Transverse colon (tissue), 4 donors: ENCODE measurements at places on chromosomes 1 and 21. TPM values are rescaled to one million over a fixed set of nuclear protein-coding genes. Genes with fewer than 3 reads are reported as not detected.
A peak's percentile ranks its signal among the peaks of the same experiment; 100 is the strongest.

GRCh38 chr1:234530672-234531071, 51.7 kb upstream of the TARBP1 start:
- no peak for DNase-seq

- no peak for DNase-seq
These were observed 19.7 kb downstream of the MTF1 start for GRCh38 chr1:37839676-37840075.

GRCh38 chr1:212621043-212621948, 12.7 kb downstream of the ATF3 start:
- DNase-seq: no peak

- no peak for DNase-seq
These were observed 32.1 kb upstream of the IGSF3 start for GRCh38 chr1:116699605-116700004.

- no peak for DNase-seq
These were observed 35.1 kb upstream of the LRRC39 start for GRCh38 chr1:100213141-100213540.

GRCh38 chr1:70785287-70785686, 262.3 kb downstream of the PTGER3 start:
- no peak for DNase-seq

GRCh38 chr1:30801771-30802198, 44.2 kb upstream of the LAPTM5 start:
- peak; percentile 82 for DNase-seq

DNA sequence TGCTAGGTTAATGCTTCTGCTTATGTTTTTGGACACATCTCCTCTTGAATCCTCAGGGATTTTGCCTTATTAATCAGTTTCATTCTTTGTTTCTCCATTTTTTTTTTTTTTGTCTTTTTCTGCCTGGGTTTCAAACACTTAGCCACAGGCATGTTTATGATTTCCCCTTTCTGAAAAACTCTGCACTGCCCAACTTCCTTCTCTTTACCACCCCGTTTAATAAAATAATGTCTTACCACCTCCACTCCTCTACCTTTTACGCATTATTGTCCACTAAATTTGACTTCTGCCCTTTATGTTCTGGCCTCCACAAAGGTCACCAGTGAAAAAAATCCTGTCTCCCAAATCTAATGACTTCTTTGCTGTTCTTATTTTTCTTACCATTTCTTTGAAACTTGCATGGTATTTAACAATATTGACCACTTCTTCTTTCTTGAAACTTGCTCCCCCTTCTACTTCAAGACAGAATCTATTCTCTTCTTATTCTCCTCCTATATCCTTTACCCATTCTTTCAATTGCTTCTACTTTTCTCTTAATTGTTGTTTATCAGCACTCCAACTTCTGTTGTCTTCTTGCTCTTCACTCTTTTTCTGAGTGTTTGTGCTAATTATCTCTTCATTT, 150.3 kb downstream of the TNFSF18 start:
- DNase-seq: no peak

DNA sequence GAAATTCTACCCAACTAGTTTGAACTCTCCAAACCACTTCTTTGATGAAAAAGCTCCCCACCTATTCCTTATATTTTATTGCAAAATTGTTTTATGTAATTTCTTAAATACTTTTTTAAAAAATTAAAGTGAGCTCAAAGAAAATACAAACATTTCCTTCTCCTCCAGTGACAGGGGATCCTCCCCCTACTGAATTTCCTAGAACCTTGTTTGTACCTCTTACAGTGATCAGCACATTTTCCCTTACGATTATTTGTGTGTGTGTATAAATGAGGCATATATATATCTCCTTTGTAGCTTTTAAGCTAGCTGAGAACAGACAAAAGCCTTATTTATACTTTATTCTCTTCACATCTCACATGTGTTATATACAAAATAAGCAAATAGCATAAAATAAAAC, 44.4 kb downstream of the VAV3 start:
- no peak for DNase-seq

DNA sequence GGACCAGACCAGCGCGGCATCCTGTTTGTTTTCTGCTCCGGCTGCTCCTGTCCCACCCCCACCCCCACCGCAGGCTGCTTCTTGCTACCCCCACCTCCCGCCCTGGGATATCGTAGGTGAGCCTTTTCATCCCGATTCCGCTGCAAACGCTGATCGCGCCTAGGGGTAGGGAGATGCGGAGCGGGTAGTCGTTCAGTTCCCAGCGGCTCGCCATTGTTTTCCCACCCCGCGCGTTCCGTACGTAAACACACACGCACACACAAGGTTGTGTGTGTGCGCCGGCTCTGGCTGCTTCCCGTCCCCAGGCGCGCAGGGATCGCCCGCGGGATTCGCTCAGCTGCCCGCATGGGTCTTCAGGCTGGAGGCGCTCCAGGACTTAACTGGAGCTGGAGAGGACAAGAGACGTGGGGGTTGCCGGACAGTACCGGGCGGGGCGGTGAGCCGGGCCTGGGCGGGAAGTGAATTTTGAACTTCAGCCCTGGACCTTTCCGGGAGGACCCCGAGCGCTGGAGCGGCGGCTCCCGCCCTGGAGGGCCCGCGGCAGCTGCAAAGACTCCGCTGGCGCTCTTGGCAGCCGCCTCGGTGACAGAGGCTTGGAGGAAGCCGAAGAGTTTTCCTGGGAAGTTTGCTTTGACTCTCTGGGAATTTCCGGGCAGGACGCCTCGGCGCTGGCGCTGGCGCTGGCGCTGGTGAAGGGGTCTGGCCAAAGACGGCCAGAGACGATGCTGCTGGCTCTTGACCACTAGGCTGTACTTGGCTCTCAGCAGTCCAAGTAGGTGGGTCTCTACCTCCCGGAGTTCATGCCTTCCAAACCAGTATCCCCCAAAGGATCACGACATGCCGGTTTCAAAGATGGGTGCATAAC, 1.6 kb downstream of the SOX13 start:
- DNase-seq: peak; percentile 81

- DNase-seq: no peak
These were observed 4.5 kb upstream of the KLF17 start for GRCh38 chr1:44114098-44114497.

DNA sequence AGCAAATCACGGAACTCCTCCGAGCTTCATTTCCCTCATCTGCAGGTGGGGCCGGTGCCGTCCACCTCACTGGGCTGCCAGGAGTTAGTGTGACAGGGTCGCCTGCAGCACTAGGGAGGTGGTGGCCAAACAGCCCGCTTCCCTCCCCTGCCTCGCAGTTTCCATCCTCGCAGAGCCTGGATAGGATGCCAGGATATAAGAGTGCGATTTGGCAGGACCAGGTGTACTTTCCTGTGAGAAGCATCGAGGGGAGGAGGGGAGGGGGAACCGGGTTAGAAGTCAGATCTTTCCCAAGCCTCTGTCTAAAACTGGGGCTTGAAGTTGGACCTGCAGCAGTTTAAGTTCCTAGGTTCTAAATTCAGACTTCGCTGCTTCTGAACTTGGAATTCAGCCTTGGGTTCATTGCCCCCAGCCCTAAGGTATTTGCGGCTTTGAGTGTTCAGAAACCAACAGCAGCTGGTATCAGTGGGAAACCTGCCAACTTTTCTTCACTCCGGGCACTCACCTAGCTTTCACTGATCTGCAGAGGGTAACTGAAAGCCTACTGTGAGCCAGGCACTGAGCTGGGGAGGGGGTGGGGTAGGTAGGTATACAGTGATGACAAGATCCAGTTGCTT, 1.7 kb upstream of the JUN start:
- DNase-seq: peak; percentile 68

DNA sequence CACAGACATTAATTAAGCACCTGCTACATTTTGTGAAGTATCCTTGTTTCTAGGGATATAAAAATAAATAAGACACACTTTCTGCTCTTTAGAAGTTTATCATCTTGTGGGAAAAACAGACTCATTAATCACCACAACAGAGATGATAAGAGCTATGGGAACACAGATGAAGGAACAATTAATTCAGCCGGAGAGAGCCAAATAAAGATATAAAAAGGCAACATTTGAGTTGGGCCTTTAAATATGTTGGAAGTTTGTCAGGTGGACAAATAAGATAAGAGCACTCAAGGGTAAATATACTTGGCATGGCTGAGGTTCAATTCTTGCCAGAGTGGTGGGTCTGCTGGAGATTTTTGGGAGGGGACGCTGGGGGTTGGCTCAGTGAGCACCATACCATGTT, 34.2 kb upstream of the VTCN1 start:
- no peak for DNase-seq

GRCh38 chr1:198300451-198300850, 143.7 kb downstream of the NEK7 start:
- DNase-seq: no peak

- no peak for DNase-seq
These were observed 30.2 kb upstream of the NEK2 start for GRCh38 chr1:211705467-211706091.

GRCh38 chr1:166673722-166674121, 165.6 kb upstream of the POGK start:
- DNase-seq: no peak

- DNase-seq: no peak
These were observed 241.0 kb upstream of the POU3F1 start for GRCh38 chr1:38287547-38287946.

- no peak for DNase-seq
These were observed 64.8 kb upstream of the WNT4 start for GRCh38 chr1:22207511-22208267.

GRCh38 chr1:17669866-17670451, 85.2 kb upstream of the ACTL8 start:
- DNase-seq: no peak

GRCh38 chr1:150422541-150422940, 58.6 kb downstream of the RPRD2 start:
- DNase-seq: no peak

DNA sequence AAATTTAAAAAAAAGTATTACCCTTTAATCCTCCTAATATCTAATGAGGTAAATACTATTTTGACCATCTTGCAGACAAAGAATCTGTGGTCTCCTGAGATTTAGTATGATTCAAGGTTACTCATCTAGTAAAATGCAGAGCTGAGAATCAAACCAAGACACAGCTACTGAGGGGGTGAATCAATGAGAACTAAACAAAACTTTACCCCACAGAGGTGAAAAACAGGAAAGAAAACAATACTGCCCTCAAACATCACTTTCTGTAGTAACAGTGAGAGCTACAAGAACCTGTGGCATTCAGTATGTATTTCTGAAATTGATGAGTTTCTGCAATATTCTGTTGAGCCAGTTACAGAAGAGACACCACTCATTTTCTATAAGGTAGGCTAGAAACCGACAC, 85.1 kb downstream of the JAK1 start:
- no peak for DNase-seq

DNA sequence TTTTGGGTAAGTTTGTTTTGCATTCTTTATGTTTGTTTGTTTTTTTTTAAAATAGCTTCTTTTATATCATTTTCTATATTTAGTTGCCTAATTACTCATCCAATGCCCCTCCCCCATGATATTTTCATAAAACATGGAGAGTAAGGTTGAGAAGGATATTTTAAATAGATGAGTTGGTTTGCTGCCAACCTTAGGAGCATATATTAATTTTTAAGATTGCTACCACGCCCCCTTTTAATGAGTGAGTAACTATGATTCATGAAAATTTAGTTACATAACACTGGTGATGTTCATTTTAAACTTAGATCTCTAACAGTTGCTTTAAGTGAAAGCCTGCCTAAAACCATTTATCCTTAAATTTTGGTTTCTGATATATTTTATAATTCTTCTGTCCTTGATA, 18.7 kb downstream of the TMEM50A start:
- no peak for DNase-seq

GRCh38 chr21:35529171-35529863, 480.2 kb upstream of the RUNX1 start:
- DNase-seq: no peak

- no peak for DNase-seq
These were observed 1.7 kb downstream of the DR1 start for GRCh38 chr1:93347334-93347899.

GRCh38 chr1:175690915-175691314, 52.5 kb downstream of the TNR start:
- DNase-seq: no peak

DNA sequence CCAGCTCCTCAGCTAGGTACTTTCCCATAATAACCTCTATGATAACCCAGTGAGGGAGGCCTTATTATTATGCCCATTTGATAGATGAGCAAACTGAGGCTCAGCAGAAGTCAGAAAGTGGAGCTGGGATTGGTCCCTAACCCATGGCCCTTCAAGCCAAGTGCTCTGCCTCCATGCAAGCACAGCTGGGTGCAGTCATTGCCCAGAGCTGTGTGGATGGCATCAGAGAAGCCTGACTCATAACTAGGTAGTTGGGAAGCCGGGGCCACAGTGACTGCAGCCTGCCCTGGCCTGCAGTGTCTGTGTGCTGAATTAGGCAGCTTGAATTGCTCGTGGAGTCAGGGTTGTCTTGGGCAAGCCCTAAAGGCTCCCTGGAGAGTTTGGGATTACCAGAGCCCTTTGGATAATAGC, 89.9 kb upstream of the SLC2A1 start:
- no peak for DNase-seq

DNA sequence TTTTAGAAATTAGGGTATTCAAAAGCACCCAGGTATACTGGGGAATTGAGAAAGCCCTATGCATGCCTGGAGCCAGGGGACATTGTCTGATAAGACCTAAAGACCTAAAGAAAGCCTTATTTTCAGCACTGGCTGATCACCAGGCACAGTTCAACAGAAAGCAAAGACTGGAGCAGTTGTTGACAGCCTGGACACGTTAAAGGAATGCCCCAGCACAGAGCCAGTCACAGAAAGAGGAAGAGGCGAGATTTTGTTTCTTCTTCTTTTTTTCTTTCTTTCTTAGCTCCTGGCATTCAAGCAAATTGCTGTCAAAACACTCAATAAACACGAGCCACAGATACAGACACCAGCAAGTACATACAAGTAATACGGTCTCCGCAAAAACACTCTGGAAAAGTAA, 40.4 kb downstream of the RNF187 start:
- no peak for DNase-seq

GRCh38 chr1:156744786-156745419, 4.0 kb upstream of the MRPL24 start:
- DNase-seq: no peak

- DNase-seq: no peak
These were observed 26.0 kb downstream of the SETD4 start for GRCh38 chr21:36034211-36034913.

DNA sequence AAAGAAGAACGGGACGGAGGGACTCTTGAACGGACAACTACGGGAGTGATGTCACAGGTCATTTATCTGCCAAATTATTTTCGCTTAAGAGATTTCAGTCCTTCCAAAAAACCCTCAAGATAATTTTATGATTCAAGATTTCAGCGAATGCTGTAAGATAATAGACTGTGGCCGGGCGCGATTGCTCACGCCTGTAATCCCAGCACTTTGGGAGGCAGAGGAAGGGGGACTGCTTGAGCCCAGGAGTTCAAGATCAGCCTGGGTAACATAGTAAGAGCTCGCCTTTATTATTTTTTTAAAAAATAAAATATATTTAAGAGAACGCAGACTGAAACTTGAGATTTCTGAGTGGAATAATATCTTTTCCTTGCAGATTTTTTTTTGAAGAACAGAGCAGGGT, 609 bp downstream of the RWDD2B start:
- no peak for DNase-seq

Gene SCYL3
- total RNA-seq: 22.8 TPM

Gene LHX8
- total RNA-seq: not detected

Gene S100B
- total RNA-seq: 37.2 TPM

Gene OR14K1
- total RNA-seq: not detected

Gene STX12
- total RNA-seq: 65.3 TPM

Gene CD1C
- total RNA-seq: not detected

Gene PLA2G4A
- 4.5 TPM for total RNA-seq

Gene SPATC1L
- 11.0 TPM for total RNA-seq

Gene TAS1R1
- not detected for total RNA-seq

Gene RNF186
- 10.5 TPM for total RNA-seq

Gene PROX1
- total RNA-seq: 8.5 TPM

Gene EDN2
- 3.8 TPM for total RNA-seq

Gene TNFRSF8
- total RNA-seq: not detected

Gene BRINP2
- not detected for total RNA-seq

Gene EXOSC10
- 43.8 TPM for total RNA-seq
